ENCODE measurements at places on chromosomes 12 and 14. TPM values are rescaled to one million over a fixed set of nuclear protein-coding genes. Genes with fewer than 3 reads are reported as not detected.
A peak's percentile ranks its signal among the peaks of the same experiment; 100 is the strongest.

Gene TEX52
- not detected for total RNA-seq

Gene CCNT1
- total RNA-seq: 28.1 TPM

Gene EIF2S3B
- not detected for total RNA-seq

Gene GDF11
- 1.7 TPM for total RNA-seq

Gene GSC
- total RNA-seq: not detected

Gene C3AR1
- total RNA-seq: 3.8 TPM

Gene PLA2G1B
- total RNA-seq: not detected

DNA sequence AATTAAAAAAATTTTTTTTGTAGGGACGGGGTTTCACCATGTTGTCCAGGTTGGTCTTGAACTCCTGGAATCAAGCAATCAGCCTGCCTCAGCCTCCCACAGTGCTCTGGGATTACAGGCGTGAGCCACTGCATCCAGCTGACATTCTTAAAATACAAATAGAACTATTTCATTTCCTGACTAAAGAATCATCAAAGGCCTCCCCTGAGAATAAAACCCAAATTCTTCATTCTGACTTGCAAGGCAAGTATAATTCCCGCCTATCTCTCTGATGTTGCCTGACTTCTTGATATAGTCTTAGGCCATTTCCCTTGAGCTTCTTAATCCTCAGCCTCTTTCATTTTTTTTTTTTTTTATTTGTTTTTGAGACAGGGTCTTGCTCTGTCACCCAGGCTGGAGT, 4.4 kb upstream of the BICD1 start:
- no peak for DNase-seq
- H3K27ac ChIP-seq: no peak overlapping the region
- peaks cover 4% of the 10 kb centered on the region for H3K27me3 ChIP-seq
- peaks cover 6% of the 10 kb centered on the region for H3K4me1 ChIP-seq
- no peaks in the 10 kb centered on the region for H3K36me3 ChIP-seq

- H3K4me1 ChIP-seq: no peaks in the 10 kb centered on the region
- H3K27me3 ChIP-seq: no peaks in the 10 kb centered on the region
- H3K27ac ChIP-seq: no peak overlapping the region
- H3K36me3 ChIP-seq: no peaks in the 10 kb centered on the region
- no peak for DNase-seq
Measured at GRCh38 chr14:97446087-97446486, 648.9 kb downstream of the VRK1 start.

DNA sequence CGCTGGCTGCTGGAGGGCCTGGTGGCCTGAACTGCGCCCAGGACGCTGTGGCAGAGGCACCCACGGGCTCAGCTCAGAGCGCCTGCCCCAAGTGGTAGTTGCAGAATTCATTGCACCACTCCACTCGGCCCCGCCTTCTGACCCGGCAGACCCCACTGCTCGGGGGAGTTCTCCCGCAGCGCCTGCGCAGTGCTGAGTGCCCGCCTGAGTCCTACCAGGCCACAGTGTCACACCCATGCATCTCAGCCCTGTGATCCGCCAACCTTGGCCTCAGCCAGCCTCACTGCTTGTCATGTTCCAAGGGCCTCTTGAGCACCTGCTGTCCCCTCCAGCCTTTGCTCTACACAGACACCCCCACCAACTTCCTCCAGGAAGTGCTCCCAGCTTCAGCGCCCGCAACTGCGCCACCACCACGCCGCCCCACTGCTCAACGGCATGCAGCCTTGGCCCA, 12.2 kb downstream of the DEGS2 start:
- H3K27me3 ChIP-seq: no peaks in the 10 kb centered on the region
- H3K4me3 ChIP-seq: no peak overlapping the region
- H3K36me3 ChIP-seq: no peaks in the 10 kb centered on the region
- no peak for DNase-seq
- H3K4me1 ChIP-seq: peaks cover 81% of the 10 kb centered on the region
- peak overlapping the region; percentile 86 for H3K27ac ChIP-seq

GRCh38 chr14:49986343-49987014, 93.6 kb downstream of the ARF6 start:
- peaks cover 15% of the 10 kb centered on the region for H3K4me1 ChIP-seq
- no peak overlapping the region for H3K4me3 ChIP-seq

DNA sequence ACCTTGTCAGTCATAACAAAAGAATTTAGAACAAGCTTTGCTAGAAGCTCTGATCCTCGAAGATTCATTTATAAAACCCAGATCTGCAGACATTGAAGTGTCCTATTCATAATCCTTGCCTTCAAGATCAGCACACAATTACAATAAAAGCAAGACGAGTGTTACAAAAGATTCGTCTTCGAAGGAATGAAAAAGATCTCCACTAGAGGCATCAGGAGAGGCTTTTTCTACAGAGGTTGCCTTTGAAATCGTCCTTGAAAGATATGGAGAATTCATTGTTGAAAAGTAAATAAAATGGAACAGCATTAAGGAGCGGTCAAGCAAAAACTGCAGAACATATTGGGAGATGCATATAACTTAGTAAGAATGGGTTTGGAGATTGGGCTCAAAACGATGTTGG, 146.4 kb downstream of the BMP4 start:
- no peaks in the 10 kb centered on the region for H3K27me3 ChIP-seq
- H3K4me1 ChIP-seq: no peaks in the 10 kb centered on the region
- H3K27ac ChIP-seq: no peak overlapping the region
- H3K36me3 ChIP-seq: no peaks in the 10 kb centered on the region
- DNase-seq: no peak
- H3K4me3 ChIP-seq: no peak overlapping the region

Data from transverse colon (tissue), 4 donors.